ENCODE measurements at places on chromosomes 7 and 10.

GRCh38 chr10:97234400-97234799 is 48.6 kb upstream of the SLIT1 start:
- DNase-seq: peak; percentile 32

DNA sequence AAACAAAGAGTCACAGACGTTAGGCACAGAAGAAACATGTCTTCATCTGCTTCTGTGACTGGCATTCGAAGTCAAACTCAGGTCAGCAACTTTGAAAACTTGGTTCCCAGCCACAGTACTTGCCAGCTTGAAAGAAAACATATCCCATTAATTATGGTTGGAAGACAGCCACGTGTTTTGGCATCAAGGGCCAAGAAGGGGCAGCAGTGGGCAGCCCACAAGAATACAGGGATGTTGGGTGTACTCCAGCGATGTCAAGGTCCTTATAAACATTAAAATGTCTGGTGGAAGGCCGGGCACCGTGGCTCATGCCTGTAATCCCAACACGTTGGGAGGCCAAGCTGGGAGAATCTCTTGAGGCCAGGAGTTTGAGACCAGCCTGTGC is 29.5 kb downstream of the JCAD start:
- DNase-seq: no peak

DNA sequence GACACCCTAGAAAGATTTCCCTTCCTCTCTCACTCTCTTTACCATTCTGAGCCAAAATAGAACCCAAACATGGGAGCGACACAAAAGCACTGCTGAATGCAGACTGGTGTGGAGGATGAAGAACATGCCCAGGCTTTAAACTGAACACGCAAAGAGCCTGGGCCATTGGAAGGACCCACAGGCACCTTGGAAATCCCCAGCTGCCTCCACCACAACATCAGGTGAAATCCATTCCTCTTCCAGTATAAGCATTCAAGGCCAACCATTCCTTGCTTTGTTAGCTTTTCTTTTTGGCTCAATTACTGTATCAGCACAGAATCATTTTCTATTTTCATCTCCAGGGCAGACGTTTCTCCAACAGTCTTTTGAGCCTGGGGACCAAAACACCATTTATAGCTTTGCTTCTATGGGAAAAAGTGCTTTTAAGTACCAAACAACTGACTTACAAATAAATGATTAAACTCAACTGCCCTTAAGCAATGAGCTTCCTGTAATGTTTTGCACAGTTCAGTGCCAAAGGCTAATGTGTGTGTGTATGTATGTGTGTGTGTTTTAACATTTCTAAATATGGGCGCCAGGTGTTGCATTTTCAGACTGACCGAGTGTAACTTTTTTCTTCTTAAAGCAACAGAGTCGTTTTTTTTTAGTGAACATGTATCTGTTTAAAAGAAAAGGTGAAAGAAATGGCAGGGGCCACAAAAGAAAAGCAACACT is 16.2 kb upstream of the BLNK start:
- peak; percentile 92 for DNase-seq

DNA sequence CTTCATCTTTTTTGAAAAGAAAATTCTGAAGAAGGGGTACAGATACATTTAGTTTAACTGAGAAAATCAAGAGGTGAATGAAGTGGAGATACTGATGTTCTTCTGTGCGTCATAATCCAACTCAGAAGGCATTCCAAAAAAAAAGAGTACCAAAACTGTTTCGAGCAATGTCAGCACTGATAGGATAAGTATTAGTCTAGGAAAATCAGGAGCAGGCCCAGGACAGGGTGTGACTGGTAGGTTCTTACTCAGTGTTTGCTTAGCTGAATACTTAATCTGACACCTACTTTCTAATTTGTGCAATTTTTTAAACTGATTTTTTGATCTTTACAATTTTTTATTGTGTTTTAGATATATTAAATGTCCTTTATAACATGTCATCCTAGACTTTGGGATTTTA is 4.3 kb downstream of the BZW2 start:
- no peak for DNase-seq

- DNase-seq: no peak
Observed at GRCh38 chr7:140691376-140692045, 5.0 kb upstream of the NDUFB2 start.

DNA sequence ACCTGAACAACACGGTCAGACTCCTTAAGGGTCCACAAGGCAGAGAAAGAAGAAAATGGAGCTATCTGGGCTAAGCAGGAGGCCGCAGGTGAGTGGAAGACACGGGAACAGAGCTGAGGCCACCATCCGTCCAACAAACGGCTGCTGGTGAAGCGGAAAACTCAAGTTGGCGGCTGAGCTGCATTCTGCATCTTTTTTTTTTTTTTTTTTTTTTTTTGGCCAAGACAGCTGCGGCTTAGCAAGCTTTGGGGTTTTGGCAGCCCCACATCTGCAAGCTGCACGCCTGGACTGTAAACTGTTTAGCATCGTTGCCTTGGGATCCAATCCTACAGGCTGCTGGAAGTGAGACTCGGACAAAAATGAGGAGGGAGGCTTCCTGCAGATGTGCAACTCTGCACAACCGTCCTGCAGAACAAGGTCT is 37.4 kb downstream of the RGS10 start:
- DNase-seq: no peak

DNA sequence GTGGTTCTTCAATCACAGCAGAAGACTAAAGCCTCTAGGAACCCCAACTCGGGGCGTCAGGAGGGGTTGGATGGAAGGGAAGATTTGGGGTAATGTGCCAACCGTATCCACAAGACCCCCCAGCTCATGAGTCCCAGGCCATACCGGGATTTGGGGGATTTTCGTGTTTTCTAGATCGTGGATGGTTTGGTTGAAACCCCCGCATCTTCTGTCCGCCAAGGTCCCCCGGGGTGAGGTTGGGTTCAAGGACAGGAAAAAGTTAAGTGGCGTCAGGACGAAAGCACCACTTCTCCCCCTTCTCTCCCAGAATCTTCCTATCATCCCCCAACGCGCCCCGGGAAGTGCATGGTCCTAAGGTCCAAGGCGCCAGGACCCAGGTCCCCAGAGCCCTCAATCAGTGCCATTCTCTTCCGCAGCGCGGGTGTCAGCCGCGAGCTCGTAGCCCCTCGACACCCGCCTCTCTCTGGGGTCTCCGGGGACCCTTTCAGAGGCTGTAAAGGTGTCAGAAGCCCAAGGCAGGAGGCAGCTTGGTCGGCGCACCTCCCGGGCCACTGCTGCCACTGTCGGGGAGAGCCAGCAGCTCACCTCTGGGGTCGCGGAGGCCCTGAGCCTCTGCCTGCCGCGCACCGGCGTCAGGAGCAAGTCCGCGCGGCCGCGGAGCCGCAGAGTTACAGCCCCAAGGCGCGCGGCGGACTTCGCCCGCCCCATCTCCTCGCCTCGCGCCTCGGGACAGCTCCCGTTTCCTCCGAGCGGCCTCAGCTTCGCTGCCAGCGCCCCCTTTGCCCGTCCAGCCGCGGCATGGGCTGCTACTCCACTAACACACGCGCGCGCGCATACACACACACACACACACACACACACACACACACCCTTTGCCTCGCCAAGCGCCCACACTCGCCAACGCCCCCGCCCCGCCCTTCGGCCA is 1.5 kb downstream of the MKX start:
- peak; percentile 47 for DNase-seq

GRCh38 chr10:119268428-119268827 is 61.1 kb downstream of the GRK5 start:
- DNase-seq: no peak

Data from MM.1S (cell line).